ENCODE measurements at places on chromosomes 3 and 15.

- peak; percentile 83 for DNase-seq
These were observed 5.8 kb downstream of the PRRT3 start for GRCh38 chr3:9946112-9947024.

- no peak for DNase-seq
These were observed 153.8 kb downstream of the RAP2B start for GRCh38 chr3:153315781-153316180.

GRCh38 chr3:24548278-24548677 lies 53.6 kb upstream of the THRB start:
- DNase-seq: no peak

DNA sequence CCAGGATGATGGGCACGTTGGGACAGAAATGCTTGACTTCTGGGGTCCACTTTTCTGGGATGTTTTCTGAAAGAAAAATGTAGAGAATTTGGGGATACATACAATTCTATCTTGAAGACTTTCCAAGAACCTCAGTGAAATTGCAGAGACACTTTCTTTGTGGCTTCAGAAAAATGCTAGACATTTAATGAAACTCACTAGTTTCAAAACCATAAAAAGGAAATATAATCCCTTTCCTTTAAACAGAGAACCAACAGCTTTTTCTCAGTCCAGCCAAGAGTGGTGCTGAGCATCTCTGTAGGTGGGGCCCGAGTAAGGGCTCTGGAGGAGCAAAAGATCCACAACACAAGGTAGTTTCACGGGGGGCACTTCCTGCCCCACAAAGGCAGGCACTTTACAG lies 4.4 kb upstream of the GPX1 start:
- no peak for DNase-seq

- DNase-seq: peak; percentile 51
These were observed 416.5 kb downstream of the TBL1XR1 start for GRCh38 chr3:176780766-176781165.

DNA sequence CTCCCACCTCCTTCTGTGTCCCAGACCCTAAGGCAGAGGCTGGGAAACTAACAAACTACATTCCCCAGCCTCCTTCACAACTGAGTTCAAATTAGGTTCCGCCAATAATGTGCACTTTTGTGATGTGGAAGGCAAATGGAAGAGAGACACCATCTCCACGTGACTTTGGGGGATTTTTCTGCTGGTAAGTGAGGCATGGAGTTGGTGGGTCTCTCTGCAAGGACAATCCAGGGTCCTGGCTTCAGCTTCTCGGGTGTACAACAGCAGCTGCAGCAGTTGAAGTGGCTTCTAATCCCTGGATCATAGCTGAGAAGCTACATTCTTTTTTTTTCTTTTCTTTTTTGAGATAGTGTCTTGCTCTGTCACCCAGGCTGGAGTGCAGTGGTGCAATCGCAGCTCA lies 58.9 kb upstream of the GATA2 start:
- DNase-seq: no peak

DNA sequence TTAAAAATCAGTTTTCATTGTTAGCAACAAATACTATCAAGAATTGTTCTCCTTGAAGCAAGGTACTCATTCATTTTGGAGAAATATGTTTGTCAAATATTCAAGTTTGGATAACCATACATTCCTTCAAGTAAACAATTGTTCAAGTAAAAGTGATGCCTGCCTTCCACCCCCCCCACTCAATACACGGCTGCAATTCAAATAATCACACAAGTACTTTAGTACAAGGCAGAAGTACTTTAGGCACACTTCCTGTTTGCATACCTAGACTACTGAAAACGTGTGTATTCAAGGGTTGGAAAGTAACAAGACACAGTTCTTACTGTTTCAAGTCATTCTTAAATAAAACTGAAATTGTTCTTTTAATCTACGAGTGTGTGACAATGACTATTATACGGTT lies 45.4 kb downstream of the TJP1 start:
- no peak for DNase-seq

- no peak for DNase-seq
These were observed 7.8 kb upstream of the CLDN16 start for GRCh38 chr3:190380184-190380583.

DNA sequence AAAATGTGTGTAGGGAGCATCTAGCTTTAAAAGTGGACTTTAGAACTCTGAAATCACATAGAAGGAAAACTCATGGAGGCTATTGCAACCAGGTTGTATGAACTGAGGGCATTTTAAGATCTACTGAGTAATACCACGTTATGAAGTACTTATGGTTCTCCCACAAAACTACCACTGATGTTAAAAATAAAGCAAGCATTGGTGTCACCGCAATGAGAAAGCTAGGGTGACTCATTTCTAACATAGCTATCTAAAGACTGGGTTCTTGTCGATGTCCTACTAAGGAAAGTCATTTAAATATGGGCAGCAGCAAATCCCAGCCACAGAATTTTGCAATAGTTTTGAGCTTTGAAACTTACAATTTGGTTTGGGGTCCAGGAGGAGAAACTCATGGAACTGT lies 584.8 kb downstream of the DIPK2A start:
- DNase-seq: no peak

DNA sequence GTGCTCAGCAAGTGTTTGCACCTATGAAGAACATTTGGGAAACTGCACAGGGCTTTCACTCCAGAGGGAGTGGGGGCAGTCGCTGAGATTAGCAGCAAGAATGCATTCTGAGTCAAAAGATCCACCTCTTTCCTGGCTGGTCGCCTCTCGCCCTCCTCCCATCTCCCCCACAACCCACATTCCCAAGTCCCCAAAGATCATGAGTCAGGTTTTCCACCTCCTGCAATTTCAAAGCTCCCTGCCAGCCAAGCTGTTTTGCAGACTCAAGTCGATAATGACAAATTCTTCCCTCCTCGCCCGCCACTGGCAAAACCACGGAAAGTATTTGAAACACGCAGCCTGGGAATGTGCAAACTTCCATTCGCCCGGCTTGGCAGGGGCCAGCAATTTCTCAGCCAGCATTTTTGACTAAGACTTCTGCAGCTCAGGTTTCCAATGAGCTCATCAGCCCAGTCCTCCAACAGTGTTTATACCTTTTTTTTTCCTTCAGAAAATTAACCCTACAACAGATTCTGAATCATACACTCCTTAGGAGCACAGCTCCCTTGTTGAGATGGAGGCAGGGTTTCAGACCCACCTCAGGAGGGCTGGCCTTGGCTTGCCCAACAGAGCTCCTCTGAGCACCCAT lies 181.4 kb downstream of the SMAD6 start:
- DNase-seq: peak; percentile 84

GRCh38 chr3:138119423-138119766 lies 4.0 kb upstream of the DZIP1L start:
- no peak for DNase-seq

DNA sequence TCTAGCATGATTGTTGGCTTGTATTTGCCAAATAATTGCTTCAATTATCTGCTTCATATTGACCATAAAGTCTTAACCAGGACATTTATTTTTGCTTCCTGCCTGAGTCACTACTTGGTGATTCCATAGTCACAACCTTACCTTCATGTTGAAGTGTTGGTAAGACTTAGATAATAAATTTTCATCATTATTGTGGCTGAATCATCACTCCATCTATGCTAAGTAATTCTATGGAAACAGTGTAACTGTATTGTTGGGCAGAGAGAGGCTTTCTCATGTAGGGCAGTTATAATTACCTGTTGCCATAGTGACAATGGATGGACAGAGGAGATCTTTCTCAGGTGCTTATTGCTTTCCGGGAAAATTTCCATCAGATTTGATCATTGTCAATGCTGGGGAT lies 330.7 kb upstream of the LRRC3B start:
- DNase-seq: no peak

DNA sequence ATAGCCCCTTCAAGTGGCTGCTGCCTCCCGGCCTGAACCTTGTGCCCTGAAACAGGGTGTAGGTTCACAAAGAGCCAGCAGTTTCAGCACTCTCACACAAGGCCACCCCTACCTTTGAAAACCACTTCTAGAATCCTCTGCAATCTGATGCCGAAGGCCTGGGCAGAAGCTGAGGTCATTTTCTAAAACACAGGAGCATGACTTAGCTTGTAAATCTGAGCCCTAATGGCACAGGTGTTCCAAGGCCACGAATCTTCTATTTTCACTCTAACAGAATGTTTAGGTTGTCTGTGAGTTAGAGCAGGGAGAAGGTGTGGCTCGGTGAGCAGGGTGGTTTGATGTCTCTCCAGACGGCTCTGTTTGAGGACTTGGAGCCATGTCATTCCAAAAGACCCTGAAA lies 62.3 kb downstream of the SYNM start:
- no peak for DNase-seq

DNA sequence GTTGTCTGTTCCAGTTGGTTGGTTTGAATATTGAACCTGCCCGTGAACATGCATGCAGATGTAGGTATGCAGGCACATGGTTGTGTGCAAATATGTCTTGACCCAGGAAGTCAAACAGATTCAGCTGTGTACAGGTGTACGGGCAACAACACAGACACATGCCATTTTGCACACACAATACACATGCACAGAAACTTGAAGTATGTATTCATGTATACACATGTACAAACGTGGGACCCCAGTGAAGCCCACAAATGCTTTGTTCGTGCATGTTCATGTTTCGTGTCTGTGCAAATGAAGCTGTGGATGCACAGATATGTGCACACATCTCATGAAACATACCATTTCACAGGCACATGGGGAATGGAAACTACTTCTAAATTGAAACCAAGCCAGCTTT lies 30.7 kb downstream of the IDH3A start:
- DNase-seq: no peak

- DNase-seq: no peak
These were observed 85.8 kb downstream of the CFAP20DC start for GRCh38 chr3:58963928-58964503.

GRCh38 chr3:52859686-52860423 lies 25.0 kb upstream of the MUSTN1 start:
- no peak for DNase-seq

DNA sequence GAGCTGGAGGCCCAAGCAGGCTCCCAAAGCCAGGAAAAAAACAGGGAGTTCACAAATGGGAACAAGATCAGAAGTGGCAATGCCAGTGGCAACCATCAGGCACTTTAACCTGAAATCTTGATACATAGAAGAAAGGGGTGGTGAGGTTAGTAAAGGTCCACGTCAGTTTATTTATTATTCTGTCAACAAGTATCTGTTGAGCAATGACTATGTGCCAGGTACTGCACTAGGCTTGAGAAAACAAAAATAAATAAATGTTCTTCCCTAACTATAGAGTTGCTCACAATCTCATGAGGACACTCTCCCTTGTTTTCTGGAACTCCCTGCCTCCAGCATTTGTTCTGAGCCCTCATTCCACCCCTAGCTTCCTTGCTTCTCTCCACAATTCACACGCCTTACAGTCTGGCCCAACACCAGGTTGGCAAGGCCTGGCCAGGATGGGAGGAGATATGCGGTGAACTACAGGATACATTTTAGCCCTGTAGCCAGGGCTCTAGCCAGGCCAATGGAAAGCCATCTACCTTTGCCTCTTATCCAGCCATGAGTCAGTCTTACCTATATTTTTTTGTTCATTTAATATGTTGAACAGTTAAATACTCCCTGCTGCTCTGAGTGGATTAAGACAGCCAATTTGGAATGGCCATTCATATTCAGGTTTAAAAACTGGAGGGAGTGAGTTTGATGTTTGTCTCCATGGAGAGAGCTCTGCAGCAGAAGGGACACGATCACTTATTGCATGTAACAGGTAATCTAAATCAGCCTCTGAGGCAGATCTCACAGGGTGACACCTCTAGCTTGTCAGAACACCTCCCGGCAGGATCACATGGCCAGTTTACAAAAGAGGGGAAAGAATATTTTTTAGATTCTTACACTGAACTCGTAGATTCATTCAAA lies 161.9 kb upstream of the ATP11B start:
- DNase-seq: no peak

- DNase-seq: no peak
These were observed 6.6 kb downstream of the PRKCD start for GRCh38 chr3:53167418-53168174.

DNA sequence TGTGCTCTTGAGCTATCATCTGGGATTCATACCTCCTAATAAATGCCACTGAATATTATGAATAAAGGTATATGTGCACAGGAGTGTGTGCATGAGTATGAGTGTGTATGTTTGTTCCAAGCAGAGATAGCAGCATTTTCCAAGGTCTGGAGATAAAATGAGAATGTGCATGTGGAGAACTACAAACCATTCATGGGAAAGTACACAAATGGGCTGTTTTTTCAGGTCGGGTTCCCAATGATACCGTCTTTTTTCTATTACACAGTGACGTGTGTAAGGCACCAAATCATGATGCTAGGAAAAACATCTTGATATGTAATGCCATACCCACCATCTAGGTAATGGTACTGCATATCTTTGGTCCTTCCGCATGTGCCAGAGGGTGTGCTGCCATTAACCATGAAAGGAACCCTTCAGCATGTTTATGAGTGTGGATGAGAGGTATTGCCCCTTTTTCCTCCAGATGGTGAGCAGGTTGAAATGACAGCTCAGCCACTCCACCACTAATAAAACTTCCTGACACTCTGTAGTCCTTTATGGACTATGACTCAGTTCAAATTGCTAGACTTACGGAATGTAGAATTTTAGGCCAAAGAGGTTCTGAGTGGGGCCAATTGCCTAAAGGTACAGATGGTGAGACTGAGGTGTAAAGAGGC lies 36.4 kb upstream of the COPB2 start:
- DNase-seq: no peak

DNA sequence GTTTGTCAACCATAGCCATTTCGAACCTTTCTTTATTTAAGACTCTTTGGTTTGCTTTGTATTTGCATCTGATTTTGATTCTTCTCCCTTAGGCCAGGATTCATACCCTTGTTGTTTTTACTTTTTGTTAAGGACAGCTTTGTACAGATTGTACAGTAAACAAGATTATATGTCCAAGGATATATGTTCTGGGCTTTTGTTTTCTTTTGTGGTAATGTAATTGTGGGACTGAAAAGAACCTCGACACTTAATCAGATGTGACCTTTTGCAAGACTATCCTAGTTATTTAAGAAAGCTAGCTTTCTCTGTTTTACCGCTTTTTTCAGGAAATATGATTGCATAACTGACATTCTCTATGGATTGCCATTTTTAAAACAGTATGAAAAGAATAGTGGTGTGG lies 67.0 kb upstream of the SAMMSON start:
- DNase-seq: no peak

- DNase-seq: no peak
These were observed 120.3 kb upstream of the PRR20G start for GRCh38 chr3:127408022-127408683.

GRCh38 chr3:130932979-130933378 lies 39.1 kb downstream of the ATP2C1 start:
- no peak for DNase-seq

- no peak for DNase-seq
These were observed 100.5 kb upstream of the NECTIN3 start for GRCh38 chr3:110971010-110971601.

- DNase-seq: no peak
These were observed 60.1 kb downstream of the PXYLP1 start for GRCh38 chr3:141291559-141292355.

GRCh38 chr3:13549623-13550422 lies 898 bp downstream of the FBLN2 start:
- DNase-seq: no peak
